ENCODE measurements at places on chromosomes 12 and 14.

DNA sequence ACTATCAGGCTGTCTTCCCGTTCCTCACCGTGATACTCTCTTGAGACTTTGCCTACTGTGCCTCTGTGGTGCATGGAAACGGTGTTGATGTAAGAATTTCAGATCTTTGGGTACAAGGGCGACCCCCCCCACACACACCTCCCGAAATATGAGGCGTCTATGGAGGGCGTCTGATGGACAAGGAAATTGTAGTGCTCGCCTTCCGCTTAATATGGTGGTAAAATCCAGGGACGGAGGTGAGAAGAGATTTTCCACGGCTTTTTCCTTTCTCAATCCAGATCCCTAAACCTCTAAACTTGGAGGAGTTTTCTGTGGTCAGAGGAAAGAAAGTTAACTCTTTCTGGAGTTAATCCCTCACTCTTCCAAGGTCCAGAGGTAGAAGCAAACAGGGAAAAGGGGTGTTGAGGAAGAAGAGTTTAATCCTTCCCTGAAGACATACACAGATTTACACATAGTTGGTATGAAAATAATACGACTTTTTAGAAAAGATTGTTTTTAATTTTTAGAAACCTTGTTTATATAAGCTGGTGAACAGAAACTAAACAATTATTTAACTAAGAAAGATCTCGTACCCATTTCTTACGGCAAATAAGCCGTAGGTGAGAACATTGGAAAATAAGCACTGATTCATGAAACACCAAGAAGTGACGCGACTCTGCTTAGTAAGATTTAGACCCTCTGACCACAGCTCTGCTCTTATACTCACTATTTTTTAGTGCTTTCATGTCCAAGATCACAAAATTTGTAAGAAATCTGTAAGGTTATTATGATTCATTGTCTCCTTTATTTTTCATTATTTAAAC lies 23.1 kb upstream of the RNASE12 start:
- peak; percentile 9 for DNase-seq

DNA sequence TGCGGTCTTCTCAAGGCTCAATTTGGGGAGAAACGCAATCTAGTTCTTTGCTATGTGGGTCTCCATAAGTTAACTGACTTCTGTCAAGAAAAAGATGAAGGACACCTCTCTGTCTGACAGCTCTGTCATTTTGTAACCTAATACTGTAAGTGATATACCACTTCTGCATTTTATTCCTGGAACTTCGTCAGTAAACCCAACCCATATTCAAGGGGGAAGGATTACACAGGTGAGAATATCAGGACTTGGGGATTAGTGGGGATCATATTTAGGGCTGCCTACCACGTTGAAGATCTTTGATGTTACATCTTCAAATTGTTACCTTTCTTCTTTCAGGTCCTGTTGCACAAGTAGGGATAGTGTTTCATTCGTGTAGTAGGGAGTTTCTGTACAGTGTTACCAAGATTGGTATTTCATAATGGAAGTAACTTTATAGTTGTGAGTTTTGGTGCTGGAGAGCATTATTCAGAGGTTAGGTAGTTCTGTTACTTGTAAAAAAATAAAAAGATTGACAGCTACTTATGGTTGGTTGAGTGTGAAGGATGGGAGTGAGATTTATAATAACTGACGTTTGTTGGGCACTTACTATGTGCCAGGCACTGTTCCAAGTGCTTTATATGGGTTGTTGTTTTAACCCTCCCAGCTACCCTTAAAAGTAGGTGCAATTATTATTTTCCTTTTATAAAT lies 1.6 kb downstream of the TMEM260 start:
- no peak for DNase-seq

DNA sequence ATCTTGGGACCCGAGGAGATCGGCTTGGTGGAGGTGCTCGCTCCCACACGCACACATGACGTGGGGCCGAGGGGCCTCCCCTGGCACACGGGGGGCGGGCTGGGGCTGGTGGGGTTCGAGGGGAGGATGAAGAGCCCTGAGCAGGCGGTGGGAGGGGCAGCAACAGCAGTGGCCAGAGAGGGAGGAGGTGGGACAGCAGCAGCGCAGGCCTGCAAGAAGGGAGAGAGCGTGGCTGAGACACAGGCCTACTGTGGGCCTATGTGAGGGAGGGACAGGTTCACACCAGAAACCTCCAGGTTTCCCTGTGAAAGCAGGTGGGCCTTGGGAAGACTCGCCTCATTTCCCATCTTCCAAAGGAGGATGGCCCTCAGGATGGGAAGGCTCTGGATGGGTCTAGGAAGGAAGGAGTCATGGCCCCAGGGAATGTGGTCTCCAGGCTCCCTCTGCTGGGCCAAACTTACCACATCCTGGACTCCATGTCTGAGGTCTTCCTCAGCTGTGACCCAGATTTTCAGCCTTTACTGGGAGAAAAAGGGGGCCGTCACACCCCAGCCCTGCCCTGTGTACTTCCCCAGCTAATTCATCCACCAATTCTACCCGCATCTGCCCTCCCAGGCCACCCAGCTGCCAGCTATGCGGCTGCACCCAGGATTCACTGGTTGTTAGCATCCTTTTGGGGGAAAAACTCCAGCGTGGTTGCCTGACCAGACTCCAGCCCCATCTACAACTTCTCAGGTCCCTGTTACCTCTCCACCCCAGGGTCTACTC lies 2.8 kb downstream of the PIANP start:
- peak; percentile 69 for DNase-seq

DNA sequence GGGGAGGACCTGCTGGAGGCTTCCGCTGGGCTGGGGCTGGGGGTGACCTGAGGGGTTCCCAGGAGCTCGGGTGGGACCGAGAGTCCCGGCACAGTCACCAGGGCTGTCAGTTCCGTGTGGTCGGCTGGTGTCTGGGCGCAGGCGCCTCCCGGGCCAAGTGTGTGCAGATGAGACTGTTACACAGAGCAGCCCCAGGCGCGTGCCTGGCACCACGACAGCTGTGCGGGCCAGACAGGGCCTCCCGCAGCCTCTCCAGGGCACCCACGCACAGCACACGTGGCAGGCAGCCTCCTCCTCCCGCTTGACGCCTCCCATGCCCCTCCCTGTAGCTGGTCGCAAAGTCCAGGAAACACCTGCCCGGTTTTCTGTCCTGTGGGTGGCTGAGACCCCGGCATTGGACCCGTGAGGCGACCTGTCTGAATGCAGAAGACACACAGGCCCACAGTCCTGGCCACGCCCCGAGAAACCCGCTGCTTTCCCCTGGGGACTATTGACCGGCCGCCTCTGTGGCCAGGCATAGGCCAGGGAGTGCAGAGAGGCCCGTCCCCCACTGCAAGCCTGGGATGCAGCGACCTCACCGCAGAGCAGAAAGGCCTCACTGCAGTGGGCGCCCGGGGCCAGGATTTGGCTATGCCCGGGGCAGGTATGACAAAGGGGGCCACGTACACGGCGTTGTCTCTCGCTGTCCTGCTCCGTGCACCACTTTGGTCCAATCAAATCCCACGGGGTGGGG lies 12.1 kb upstream of the GALNT9 start:
- no peak for DNase-seq

GRCh38 chr14:70822530-70823185 lies 13.3 kb upstream of the MAP3K9 start:
- DNase-seq, result peak; percentile 33

DNA sequence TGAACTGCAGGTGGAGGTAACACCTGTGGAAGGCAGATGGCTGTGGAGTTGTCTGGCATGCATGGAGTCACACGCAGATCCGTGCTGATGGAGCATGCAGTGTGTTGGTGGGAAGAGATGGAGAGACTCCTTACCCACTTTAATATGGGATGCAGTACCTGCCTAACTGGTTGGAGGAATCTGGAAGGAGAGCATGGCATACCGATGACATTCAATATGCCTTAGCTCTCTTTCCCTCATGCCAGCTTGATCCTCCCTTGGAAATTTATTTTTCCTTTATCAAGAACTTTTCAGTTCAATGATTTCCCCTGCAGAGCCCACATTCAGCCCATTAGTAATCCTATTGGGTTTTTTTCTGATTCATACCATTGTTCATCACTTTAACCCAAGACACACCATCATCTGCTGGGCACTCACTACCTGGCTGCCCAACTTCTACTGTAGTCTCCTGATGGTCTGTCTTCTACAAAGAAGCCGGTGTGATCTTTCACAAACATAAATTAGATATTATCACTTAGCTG lies 25.9 kb upstream of the NR2C1 start:
- DNase-seq, result no peak

DNA sequence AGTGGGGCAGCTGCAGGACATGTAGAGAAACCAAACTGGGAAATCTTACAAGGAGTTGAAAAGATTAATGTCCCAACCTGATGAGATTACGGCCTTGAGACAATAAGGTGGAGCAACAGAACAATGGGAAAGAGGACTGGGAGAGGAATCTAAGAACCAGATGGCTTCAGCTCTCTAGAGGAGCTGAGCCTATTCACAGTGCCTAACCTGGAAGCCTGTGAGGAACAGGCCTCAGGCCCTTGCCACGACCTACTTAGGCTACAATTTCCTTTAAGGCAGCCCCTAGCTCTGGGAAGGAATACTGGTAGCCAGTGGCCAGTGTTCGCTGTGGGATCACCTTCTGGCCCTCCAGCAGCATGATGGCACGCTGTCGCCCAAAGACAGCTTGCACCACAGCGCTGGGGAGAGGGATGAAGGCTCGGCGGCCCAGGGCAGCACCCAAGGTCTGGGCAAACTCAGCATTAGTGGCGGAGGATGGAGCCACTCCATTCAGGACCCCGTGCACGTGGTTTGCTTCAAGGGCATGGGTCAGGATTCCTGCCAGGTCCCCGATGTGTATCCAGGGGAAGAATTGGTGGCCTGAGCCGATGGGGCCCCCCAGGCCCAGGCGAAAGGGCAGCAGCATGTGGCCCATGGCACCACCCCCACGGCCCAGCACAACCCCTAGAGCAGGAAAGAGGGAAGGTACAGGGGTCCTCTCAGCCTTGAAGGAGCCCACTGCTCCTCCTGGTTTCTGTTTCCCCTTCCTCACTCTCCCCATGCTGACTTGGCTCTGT lies 2.6 kb downstream of the SDR39U1 start:
- no peak for DNase-seq

- DNase-seq, result peak; percentile 90
These were observed 214.2 kb downstream of the PPM1H start for GRCh38 chr12:62720661-62721330.

DNA sequence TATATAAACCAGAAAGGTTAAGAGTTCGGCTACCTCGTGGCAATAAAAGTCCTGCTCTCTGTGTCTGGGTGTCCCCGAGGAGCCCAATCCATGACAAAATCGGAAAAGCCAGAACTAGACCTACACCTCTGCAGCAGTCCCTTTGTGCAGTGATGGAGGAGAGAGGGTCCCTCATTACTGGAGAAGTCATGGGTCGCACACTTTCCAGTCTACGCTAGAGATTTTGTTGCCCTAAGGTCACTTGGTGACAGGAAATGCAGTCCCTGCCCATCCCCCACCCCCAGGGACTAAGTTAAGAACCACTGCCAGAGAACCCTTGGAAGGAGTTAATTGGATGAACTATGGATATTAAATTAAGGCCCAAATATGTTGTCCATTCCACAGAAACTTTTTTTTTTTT lies 104.4 kb upstream of the ATF7IP start:
- DNase-seq, result no peak

DNA sequence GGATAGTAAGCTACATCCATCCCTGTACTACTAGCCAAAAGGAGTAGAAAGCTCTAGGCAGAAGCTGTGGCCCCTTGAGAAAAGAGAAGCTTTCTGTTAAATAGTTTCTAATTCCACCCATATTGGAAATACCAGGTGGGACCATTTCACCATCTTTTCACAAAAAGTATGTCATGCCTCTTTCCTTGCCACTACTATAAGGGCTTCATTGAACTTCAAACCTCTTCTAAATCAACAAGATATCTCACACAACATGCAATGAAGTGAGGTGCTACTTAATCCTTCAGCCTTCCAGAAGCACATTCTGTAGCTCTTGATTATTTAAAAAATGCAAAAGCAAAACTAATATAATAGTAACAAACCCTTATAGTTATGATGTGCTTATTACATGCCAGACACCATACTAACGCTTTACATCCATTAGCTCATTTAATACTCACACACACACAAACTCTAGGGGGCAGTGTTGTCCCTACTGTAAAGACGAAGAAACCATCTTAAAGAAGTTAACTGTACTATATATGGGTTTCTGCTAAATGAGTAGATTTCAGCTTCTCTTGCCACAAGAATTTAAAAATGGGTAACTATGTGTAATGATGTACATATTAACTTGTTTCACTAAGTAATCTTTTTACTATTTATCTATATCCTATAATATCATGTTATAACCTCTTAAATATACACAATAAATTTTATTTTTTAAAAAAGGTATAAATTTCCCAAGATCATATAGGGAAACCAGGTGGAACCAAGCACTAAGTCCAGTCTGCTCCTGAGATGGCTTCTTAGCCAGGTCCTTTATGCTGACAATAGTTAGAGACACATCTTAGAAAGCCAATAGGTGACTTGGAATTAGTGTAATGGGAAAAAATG lies 124.4 kb downstream of the RPS29 start:
- DNase-seq, result peak; percentile 67

DNA sequence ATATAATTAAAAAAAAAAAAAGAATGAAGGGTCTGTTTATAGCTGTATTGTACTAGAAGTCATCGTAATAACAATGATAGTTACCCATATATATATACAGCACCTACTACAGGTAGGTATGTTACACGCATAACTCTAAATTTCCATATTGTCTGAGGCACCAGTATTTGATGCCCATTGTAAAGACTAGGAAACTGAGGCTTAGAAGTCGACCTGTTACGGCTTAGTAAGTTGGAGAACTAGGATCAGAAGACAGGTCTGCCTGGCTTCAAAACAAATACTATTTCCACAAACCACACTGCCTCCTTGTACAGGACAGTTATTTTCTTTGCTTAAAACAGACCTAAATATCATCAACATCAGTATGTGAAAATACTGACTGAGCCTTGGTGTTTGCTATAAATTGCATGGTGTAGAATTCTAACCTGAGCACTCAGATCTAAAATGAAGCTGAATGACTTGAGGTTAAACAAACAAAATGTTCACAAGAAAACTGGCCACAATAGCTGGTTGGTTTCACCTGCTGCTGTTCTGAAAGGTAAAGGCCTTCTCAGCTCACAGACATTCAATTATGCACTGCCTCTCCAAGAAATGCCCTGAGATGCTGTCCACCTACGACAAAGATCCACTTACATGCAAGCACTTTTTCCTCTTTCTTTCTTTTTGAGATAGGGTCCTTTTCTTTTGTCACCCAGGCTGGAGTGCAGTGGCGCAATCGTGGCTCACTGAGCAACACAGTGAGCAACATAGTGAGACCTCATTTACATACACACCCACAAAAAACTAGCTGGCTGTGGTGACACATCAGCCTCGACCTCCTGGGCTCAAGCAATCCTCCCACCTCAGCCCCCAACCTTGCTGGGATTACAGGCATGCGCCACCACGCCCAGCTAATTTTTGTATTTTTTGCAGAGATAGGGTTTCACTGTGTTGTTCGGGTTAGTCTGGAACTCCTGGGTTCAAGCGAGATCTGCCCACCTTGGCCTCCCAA lies 35.7 kb downstream of the SSH1 start:
- DNase-seq, result peak; percentile 46

DNA sequence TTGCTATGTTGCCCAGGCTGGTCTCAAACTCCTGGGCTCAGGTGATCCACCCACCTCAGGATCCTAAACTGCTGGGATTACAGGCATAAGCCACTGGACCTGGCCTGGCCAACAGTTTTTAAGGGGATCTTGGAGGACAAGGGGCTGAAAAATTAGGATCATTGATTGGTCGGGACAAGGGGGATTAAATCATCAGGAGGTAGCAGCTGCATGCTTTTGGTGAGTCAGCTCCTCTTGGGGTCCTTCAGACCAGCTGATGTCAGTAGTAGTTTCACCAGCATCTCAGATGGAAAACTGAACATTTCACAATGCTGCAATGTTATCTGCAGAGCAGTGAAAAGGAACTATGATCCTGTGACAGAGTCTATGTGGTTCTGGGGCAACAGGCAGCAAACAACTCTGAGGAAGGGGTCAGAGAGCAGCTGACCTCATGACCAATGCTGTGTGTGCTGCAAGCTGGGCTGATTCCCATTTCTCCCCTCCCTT lies 6.3 kb downstream of the LRRC74A start:
- no peak for DNase-seq

Data from fibroblast of skin of abdomen (primary cell).